ENCODE measurements at places on chromosomes 1 and 21.
A peak's percentile ranks its signal among the peaks of the same experiment; 100 is the strongest.

GRCh38 chr1:74463333-74463988, 49.0 kb downstream of the LRRC53 start:
- no peak for DNase-seq

- DNase-seq: no peak
These were observed 18.2 kb upstream of the RUNX3 start for GRCh38 chr1:24948079-24948827.

GRCh38 chr1:235077163-235077540, 51.5 kb downstream of the TOMM20 start:
- no peak for DNase-seq

DNA sequence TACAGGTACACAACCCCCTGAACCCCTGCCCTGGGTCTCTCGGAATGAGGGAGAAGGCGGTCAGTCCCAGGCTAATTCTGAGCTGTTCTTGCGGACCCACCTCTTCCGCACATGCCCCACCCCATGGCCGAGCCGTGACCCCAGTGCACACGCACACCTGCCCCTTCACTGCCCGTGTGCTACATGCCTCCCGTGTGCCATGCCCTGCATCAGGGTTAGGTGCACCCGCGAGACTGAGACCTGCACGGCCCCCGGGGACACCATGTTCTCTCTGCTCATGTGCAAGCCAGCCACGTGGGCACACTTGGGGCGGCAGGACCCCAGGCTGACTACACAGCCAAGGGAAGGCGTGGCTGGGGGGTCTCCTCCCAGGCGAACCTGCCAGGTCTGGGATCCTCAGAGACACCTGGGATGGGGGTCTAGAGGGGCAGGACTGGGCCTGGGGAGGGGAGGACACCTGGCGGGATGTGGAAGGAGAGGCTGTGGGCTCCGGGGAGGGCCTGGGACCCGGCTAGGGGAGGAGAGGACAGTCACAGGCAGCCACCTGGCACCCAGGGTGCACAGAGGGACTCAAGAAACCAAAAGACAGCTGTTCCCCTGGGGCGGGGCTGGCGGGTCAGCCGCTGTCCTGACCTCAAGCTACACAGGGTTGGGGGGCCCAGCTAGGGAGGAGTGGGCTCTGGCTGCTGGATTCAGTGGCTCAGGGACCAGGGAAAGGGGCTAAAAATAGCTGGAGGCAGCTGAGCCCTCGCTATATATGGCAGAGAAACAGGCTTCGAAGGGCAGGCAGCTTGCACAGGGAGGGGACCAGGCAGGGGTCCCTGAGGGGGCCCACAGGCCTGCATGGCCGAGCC, 133.4 kb downstream of the CASZ1 start:
- no peak for DNase-seq

- DNase-seq: no peak
These were observed 52.0 kb upstream of the PDC start for GRCh38 chr1:186512698-186513457.

DNA sequence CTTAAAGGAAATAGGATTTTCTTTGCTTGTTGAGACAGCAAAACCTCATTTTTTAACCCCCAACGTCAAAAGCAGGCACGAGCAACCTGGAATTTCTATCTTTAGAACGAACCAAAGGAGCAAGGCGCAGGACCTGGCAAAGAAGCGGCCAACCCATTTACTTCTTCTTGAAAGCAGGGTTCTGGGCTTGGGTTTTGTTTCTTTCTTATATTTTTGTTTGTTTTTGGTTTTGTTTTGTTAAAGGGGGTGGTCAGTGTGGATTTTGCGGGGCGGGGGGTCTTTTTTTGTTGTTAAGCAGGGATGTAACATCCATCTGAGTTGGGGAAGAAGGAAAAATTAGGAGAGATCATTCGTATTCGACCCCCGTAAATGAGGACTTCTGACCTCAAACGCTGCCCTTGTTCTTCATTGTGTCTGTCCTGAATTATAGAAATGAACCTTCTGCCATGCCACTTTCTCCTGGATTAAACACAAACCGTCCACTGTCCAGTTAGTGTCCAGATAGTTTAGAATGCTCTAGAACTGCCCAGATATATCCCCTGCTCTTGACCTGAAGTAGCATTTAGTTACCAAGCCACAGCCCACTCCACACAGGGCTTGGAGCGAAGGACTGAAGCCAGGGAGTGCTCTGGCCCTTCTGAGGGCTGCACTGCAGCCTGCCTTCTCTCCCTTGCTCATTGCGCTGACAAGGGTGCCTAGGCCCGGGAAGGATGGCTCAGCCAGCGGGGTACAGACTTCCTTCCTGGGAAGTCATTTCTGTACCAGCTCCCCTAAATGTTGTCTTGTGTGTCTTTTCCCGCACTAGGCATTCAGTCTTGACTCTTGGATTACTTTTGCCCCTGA, 909 bp upstream of the APP start:
- peak; percentile 7 for DNase-seq
